Endodermal cell (in vitro differentiated cells): ENCODE measurements at places on chromosomes 7 and 10.

- no peak for DNase-seq
Observed at GRCh38 chr7:55309040-55309991, 55.8 kb upstream of the LANCL2 start.

GRCh38 chr7:91127959-91128358 is 136.3 kb upstream of the FZD1 start:
- no peak for DNase-seq

DNA sequence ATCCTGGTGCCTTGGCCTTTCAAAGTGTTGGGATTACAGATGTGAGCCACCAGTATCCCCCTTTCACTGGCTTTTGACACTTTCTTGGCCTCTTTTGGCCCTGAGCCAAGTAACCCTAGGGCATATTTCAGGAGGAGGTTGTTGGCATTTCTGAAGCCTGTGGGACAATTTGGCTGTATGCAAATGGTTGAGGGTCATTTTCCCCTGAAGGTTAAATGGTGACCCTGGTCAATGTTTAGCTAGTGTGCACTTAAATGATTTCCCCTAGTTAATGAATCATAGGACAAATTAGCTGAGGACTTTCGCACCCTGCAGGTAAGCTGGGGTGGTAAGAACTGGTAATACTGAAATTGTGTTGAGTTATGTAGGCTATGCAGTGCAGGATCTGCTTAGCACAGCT is 660.5 kb downstream of the LRMDA start:
- no peak for DNase-seq

GRCh38 chr10:62861507-62861906 is 45.3 kb upstream of the EGR2 start:
- no peak for DNase-seq

GRCh38 chr10:14758994-14759664 is 15.6 kb downstream of the FAM107B start:
- DNase-seq, result no peak

DNA sequence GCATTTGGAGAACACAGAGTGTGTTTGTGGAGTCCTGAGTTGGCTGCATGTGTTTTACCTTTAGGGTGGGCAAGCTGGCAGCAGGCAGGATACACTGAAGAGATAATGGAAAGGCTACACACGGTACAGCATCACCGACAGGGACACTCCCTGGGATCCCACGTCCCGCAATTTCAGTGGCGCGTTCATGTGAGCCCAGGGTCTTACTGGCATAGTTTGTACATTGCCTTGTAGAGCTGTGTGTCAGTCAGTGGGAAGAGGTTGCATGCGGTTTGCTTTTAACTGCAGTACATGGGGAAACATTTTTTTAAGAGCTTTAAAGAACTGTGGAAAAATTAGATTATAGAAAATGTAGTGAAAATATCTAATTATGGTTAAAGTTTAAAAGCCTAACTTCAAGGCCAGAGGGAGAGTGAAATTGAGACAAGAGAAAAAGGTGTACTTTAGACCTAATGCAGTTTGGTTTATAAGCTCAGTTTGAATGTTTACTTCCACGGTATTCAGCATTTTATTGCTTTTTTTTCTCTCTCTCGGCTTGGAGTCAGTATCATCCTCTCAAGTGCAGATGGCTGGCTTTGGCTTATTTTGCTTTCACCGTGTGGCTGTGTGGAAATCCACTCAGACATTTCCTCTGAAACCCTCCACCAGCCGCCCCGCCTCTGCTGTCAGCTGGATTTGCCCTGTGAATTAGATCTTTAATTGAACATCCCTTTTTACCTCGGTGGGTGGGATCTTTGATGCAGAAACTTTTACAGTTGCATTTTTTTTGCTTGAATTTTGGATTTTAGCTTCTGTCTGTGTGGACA is 364.2 kb upstream of the COBL start:
- DNase-seq, result no peak
